Epithelial cell of prostate (primary cell): ENCODE measurements at places on chromosomes 2 and 18.

DNA sequence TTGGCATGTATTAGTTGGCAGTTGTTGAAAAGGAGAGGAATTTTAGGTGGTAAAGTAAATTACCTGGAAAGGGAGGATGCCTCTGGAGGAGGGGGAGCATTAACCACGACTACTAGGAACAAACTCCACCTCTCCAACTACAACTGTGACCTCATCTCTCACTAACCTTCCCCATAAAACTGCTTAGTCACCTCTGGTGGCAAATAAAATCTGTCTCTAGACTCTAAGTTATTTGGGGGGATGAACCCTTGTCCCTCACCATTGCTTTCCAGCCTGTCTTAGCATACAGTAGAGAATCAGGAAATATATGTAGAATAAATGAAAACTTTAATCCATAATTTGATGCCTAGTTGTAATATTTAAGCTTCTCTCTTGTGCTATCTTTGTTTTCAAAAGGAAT lies 27.6 kb upstream of the MYO1B start:
- no peak for DNase-seq

DNA sequence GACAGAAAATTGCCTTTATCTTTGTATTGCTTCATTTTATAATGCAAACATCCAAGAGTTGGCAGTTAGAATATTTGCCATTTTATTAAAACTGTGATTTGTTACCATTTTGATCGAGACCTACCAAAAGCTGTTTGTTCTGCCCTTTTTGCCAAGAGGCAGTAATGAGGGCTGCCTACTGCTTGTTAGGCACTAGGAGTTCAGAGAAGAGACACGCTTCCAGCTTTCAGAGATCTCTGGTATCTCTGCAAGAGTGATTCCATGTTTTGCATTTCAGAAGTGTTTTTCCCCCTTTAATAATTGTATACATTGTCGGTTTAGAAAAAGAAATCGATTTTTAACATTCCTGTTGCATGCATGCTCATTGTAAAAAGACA lies 628 bp downstream of the MRPL30 start:
- DNase-seq: no peak

DNA sequence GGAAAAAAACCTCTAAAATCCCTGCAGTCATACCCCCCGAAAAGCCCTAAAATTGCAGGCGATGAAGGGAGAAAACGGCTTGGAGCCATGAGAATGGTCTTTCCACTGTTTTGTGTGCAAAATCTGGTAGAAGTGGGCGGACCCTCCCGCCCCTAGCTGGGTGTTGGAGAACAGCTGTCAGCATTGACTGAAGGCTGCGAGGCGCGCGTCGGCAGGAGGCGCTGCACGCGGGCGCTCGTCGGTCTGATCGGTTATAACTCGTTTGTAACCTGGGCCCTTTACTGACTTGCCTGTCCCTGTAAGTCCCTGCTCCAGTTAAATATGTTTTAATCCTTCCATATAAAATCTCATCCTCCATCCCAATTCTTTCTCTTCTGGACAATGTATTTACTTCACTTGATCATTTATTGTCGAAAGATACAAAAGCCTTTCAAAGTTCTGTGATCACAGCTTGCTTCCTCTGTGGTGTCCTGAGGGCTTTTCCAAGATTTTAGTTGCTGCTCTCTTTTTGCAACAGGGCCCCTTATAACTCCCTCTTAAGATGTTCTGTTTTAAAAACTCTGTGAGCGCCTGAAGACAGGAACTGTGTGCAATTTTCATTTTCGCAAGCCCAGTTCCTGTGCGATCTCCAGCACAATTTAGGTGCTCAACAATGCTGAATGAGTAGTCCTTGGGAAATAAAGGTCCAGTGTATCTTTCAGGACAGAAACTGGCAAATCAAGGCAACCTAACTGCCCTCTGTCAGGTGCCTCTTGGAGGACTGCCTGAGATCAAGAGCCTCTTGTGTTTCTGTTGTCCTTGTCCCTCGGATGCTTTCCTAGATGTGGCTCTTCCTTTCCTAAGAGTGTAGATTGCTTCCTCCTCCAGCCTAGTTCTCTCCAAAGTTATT lies 918 bp upstream of the HNRNPLL start:
- DNase-seq: no peak

- DNase-seq: no peak
These were observed 13.6 kb upstream of the GPR35 start for GRCh38 chr2:240611601-240612210.

DNA sequence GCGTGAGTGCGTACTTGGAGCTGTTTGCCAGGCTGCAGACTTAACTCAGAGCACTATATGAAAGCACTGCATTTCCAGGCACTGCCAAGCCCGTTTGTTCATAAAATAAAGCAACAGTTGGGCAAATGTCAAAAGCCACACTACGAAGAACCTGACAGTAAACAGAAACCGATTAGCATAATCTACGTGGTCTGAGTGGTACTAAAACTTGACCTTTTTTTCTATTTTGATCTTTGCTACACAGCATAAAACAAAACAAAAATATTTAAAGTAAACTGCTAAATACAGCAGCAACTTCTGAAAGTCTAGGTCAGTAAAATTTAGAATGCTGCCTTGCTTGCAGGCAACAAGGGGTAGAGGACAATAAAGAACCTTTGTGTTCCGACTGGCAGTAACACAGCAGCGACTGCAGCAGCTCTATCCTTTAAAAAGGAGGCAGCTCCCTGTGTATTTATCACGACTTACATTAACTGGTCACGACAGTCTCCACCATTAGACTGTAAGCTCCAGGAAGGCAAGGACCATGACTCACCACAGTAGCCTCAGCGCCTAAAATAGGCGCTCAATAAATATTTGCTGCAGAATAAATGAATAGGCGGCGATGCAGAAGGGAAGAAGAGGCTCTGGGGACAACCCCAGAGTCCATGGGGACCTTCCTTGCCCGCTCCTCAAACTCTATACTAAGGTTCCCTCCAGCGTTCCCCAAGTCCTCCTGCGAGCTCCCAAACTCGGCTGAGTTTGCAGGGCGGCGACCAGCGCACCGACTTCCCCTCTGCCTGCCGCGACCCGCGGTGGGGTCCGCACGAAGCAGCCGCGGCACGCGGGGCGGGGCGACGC lies 902 bp downstream of the SS18 start:
- DNase-seq: no peak

DNA sequence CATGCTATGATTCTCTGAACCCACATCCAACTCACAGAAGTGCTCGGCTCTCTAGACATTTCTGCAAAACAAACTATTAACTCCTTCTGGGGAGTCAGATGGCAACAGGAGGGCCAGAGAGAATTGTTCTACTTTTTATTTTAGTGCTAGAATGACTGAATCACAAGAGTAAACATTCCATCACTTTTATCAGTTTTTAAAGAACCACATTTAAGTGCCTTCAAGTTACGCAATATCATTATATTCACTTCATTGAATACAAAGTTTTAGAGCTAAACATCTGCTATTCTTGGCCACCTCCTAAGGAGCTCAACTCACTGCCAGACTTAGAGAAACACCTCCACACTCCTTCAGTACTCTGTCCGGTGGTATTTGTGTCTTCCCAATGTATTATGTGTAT lies 22.4 kb downstream of the B4GALT6 start:
- DNase-seq: no peak

- no peak for DNase-seq
These were observed 97.5 kb upstream of the LDLRAD4 start for GRCh38 chr18:13120983-13121441.

DNA sequence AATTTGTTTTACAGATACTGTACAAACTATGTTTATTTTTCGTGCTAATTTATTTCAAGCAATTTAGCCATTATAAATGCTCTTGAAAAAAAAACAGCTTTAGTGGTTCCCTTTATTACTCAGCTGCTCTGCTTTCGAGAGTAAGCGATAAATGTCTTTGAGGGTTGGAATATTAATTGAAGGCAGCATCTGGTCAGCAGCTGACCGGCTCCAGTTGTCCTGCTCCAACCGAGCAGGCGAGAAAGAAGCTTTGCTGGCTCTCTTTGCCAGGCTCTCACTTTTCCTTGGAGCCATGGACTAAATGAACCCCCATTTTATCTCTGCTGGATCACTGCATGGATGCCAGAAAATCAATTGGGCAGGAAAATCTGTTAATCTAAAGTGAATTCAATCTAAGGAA lies 147.4 kb downstream of the LNPK start:
- DNase-seq: no peak

- DNase-seq: no peak
These were observed 480.2 kb upstream of the CELF4 start for GRCh38 chr18:38045845-38046244.

- no peak for DNase-seq
These were observed 119.8 kb downstream of the PTPN4 start for GRCh38 chr2:119879502-119879901.

GRCh38 chr2:73307720-73308119 lies 14.4 kb upstream of the EGR4 start:
- DNase-seq: no peak

DNA sequence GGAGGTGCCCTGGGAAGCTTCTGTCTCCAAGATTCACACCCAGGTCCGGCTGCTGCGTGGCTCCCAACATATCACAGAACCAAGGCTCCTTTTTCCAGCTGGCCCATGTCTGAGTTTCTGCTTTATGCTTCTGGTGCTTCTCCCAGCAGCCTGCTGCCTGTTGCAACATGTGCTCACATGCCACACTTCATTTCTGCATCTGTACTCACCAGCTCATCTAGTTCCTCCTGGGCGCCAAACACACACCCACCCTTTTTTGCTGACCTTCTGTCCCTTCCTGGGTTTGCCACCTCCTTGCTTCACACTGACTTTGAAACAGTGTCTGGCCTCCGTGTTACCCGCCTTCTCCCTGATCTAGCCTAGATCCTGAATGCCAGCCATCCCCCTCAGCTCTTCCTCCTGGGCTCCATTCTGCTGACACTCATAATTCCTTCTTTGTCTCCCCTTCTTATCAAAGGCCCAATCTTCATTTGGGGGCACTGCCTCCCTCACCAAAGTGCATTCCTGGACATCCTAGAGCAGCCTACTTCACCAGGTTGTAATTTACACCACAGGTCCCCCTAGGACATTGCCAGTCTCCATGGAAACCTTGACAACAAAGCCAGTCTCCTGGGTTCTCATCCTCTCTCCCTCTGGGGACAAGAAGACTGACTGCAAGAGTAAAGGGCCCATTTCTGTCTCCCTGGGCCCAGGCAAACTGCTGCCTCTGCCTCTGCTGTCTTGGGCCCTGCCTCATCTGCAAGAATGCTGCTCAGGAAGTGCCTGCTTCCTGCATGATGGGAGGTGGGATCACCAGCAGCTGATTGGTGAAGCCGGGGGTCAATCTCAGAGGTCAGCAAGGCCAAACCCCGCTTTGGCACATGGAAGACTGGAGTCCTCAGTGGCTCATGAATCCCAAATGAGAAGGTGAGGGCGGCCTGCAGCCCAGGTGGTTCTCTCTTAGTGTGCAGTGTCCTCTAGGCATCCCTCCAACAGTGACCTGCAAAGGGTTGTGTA lies 13.9 kb upstream of the PROM2 start:
- DNase-seq: peak; percentile 82

GRCh38 chr2:73053316-73054114 lies 18.0 kb downstream of the SFXN5 start:
- no peak for DNase-seq

GRCh38 chr2:158724803-158725381 lies 70.2 kb upstream of the DAPL1 start:
- DNase-seq: peak; percentile 24

- no peak for DNase-seq
These were observed 133.7 kb upstream of the ZFP36L2 start for GRCh38 chr2:43360137-43360536.

DNA sequence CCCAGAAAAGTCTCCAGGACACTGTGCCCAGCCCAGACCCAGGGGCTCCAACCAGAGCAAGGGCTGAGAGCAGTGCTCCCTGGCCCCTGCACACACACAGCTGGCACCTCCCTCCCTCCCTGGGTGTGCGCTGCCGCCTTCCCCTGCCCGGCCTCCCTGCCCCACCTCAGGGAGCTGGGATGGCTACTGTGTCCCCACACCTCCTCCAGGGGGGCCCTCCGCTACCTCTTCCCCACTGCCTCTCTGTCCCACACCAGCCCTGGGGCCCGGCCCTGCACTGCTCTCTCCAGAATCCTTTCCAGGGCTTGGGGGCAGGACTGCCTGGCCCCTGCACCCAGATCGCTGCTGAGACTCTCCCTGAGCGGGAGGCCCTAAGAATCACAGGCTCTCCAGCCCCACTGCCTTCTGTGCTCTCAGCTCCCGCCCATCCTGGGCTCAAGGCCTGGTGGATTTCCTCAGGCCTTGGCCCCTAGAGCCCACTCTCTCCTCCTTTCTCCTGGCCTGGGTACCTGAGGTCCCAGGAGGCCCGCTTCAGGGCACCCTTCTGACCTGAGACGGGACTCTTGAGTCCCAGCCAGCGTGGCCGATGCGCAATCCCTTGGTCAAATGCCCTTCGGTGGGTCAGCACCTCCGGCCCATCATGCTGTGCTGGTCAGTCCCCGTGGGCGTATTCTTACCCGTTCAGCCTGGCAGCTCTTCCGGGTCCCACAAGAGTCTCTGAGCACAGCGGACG lies 276.8 kb upstream of the HDAC4 start:
- DNase-seq: no peak

- no peak for DNase-seq
These were observed 5.6 kb downstream of the AAK1 start for GRCh38 chr2:69637923-69638322.
